NCI-H2029 treated with DMSO at 0.1 percent for 48 hours (cell line): ENCODE measurements at places on chromosomes 12 and 14.

DNA sequence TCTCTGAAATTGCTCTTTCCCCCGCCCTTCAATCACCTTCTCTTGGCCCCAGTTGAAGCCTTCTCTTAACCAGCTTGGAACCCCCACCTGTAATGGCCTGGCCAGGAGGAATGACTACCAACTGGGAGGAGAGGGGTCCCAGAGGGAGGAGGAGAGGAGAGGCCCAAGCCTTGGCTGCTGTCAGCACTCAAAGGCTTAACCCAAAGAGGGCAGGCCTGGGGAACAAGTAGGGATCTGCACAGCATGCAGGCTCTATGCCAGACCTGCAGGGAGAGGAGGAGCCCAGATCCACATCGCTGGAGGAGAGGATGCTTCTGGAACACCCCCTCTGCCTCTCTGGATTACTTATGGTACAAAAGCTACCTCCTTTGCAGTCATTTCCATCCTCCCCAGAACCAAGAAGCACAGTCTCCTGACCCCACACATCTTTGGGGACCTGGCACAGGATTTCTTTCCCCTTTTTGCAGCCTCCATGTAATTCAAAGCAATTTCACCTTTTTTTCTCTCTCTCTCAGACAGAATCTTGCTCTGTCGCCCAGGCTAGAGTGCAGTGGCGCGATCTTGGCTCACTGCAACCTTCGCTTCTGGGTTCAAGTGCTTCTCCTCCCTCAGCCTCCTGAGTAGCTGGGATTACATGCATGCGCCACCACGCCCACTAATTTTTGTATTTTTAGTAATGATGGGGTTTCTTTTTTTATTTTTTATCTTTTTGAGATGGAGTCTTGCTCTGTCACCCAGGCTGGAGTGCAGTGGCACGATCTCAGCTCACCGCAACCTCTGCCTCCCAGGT, 6.2 kb downstream of the RARG start:
- DNase-seq, result no peak

- no peak for DNase-seq
Measured at GRCh38 chr12:118467641-118468305, 91.4 kb downstream of the SUDS3 start.

- no peak for DNase-seq
Measured at GRCh38 chr12:124286414-124286813, 8.5 kb upstream of the RFLNA start.

GRCh38 chr12:47617476-47617875, 88.4 kb downstream of the RPAP3 start:
- DNase-seq, result no peak

- DNase-seq, result no peak
Measured at GRCh38 chr12:60394665-60395064, 798.8 kb downstream of the SLC16A7 start.

DNA sequence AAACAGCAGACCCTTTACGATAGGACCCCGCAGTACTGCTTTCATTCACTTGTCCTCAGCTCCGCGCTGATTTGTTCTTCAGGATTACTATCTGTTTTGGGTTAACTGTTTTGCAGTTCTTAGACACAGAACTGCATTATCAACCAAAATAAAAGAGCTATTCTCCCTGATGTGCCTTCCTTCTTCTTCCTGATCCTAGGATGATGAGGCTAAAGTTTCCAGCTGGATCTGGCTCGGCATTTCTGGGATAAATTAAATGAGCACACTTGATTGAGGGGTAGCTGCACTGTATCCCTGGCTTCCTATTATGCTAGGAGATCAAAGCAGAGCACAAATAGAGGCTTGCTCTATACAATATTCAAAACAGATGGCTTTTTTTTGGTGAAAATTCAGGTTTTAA, 165.7 kb downstream of the FBXL14 start:
- DNase-seq, result no peak

DNA sequence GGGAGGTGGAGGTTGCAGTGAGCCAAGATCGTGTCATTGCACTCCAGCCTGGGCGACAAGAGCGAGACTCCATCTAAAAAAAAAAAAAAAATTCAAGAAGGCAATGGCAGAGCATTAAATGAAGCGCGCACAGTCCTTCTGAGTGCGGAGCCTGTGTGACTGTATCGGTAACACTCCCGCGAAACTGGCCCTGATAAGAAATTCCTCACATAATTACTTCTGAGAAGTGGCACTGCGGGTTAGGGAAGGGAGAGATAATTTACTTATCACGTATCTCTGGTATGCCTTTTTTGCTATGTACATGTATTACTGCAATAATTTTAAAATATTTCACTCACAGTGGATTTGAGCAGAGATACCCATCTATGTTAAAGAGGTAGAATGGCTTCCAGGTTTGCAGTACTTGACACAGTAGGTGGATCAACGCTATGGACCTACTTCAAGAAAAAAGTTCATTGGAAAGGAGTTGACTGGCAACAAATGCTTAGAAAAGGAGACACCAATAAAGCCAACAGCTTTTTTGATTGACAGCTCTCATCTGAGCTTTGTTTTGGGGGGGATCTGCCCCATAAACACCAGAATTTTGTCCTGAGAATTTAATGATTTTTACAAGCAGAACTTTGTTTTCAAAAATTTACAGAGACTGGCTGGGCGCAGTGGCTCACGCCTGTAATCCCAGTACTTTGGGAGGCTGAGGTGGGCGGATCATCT, 29.2 kb upstream of the SPTLC2 start:
- DNase-seq, result no peak

- DNase-seq, result no peak
Measured at GRCh38 chr12:55051197-55051947, 31.6 kb downstream of the NEUROD4 start.

- no peak for DNase-seq
Measured at GRCh38 chr12:80441921-80442320, 2.1 kb upstream of the PTPRQ start.

- peak; percentile 12 for DNase-seq
Measured at GRCh38 chr12:18967814-18968213, 161.7 kb upstream of the PLEKHA5 start.

GRCh38 chr14:36346052-36346451, 25.6 kb upstream of the MBIP start:
- DNase-seq, result peak; percentile 100

GRCh38 chr12:31479516-31480210, 111.3 kb downstream of the DENND5B start:
- DNase-seq, result no peak

DNA sequence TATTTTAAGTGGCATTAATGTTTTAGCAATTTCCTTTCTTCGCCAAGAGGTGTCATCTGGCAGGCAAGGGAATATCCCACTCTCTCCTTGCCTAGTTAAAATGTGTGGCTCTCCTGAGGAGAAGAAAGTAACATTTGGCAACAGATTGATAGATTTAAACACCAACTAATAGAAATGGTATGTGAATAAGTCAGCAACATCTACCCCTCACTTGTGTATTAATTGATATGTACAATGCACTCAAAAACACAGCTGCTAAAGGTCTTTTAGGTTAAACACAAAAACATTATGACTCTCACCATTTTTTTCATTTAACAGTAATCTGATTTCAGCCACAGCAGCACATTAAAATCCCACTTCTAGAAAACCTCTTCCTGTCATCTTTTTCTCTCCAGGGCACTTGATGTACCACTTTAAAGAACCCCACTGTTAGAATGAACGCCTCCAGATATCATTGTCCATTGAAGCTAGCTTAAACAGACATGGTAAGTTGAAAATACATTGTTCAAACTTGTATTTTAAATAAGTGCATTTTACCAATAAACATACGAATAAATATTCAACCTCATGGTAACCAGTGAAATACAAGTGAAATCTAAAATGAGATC, 151.7 kb downstream of the RPAP3 start:
- no peak for DNase-seq

GRCh38 chr14:71758229-71758951, 173.8 kb upstream of the RGS6 start:
- no peak for DNase-seq

DNA sequence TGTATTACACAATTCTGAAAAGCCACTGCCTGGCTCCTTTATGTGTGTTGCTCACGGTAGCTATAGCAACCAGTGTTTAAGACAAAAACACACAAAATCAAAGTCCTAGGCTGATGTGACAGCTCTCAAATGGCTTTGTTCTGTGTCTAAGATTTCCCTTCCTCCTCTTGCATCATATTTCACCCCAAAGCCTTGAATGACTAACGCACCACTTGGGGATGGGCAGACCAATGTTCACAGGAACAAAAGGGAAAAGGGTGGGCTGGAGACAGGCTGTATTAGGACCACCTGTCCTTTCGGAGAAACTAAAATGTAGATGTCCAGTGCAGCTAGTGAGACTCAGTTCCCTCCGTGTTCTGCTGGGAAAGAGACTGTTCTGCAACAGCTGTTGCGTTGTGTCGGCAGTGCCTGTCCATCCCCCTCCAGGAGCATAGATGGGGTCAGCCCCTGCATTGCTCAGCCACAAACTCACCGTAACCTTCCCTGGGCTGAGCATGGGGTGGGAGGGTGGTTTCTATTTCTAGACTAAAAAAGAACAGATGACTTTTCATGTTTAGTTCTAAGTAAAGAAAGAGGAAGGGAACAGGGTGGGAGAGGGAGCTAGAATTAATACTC, 26.8 kb upstream of the DAAM1 start:
- no peak for DNase-seq

GRCh38 chr12:27572486-27573255, 48.7 kb downstream of the PPFIBP1 start:
- DNase-seq, result no peak

GRCh38 chr12:125145196-125145595, 80.0 kb downstream of the AACS start:
- no peak for DNase-seq
